ENCODE measurements at places on chromosomes 3 and 15.

GRCh38 chr15:80957556-80957955, 32.1 kb downstream of the MESD start:
- DNase-seq: no peak

DNA sequence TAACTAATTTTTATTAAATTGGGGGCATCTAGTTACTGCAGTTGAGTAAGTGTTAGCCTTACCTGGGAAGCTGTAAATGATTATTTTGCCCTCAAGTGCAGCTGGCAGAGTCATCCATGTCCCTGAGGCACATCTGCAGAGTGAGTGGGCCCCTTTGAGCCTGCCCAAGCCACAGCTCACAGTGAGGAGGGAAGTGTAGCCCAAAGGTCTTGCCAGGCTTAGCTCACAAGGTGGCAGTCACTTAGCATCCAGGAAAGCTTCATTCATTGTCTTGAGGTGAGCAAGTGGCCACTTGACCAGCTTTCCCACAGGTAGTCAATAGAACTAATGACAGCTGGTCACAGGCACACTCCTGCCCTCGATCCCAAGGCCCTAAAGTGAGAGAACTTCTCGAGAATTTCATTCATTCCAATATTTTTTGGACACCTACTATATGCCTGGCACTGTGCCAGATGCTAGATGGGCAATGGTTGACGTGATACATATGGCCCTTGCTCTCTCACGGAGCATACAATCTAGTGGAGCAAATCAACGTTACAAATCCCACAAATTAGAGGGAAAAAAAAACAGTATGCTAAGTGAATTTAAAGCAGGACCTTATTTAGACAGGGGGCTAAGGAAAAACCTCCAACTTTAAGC, 163.3 kb upstream of the IL12A start:
- no peak for DNase-seq

DNA sequence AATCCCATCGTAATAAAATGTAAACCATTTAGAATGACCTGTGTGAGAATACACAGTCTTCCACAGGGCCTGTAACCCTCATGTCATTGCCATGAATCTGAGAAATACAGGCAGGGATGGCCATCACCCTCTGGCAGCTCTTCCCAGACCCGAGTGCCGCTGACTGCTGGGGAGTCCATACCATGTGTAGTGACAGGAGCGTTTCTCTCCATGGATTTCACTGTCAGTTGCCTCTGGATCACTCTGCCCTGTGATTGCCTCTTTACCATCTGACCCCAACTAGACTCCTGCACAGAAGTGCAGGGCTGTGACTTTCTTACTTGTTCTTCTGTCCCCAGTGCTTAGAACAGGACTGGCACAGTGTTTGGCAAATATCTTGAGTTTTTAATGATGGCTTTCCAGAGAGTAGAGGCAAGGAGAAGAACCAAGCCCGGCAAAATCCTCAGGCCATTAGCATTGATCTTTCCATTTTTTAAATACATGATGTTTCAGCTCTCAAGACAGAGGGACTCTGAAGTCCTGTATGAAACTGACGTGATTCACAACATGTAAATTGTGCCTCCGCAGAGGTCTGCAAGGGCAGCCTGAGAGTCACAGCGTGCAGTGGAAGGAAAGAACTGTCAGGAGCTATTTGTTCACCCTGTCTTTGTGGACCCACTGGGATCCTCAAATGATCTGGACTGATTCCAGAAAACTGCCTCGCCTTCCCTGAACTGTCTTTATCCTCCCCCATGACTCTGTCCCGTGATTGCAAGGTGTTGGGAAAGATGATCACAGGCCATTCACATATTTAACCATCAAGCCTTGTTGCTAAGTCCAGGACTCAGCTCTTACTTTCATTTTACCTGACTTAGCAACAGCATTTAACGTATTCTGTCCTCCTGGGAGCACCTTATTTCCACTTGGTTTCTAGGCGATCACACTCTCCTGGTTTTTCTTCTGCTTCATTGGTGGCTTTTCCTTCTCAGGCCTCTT, 354.9 kb downstream of the EPHB1 start:
- DNase-seq: no peak

- DNase-seq: no peak
These were observed 293.8 kb downstream of the MEX3B start for GRCh38 chr15:81751816-81752545.

GRCh38 chr3:139020868-139021234, at the start of gene PRR23B:
TSS of gene PRR23B (minus strand) at chr3:139020926. CDS start at chr3:139020661, 265 bp downstream.
- DNase-seq: no peak

DNA sequence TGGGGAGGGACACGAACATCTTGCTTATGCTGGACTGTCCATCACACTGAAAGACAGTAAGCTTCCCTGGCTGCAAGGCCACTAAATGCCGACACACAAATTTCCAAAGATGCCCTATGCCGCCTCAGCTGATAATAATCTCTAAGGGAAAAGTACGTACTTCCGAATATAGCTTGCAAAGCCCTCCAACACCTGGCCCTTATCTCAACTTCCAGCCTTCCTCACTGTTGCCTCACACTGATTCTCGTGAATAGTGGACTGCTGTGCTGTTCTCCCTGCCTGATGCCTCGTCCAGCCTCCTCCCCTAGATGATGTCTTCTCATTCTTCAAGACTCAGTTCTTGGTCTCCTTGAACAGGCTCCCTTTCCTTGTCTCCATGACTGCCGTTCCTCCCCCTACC, 72.3 kb downstream of the CD47 start:
- DNase-seq: no peak

DNA sequence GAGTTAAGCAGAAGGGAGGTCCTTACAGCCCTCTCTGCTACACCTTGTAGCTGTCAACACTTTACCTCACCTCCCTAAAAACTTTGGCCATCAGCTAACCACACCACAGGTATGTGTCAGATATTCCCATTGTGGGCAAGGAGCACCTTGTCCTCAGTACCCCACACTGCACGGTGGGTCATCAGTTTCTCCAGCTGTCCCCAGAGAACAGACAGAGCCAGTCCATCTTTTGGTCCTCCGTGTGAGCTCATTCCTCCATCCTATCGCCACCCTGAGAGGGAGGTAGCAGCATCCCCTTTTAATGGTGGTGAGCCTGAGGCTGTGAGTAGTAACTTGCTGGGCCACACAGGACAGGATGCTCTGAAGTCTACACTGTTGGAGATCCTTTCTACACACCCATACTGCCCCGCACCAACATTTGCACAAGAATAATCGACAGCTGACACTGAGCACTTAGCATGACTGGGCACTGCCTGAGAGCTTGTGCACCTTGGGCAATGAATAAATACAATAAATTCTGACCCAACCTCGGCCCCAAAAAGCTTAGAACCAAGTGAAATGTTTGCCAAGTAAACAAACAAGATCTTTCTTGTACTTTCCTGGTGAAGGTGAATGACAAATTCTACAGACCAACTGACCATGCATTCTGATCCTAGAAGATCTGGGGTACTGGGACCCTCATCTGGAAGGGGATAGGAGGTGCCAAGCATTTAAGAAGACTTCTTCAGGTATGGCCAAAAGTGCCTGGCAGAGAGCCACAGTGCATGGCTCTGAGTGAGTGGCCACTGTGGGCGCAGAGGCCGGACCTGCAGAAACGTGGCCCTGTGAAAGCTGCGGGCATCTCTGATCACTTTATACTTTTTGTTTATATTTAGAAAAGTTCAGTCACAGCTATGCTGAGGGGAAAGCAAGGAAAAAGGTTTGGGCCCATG, 6.9 kb downstream of the CHCHD4 start:
- no peak for DNase-seq

DNA sequence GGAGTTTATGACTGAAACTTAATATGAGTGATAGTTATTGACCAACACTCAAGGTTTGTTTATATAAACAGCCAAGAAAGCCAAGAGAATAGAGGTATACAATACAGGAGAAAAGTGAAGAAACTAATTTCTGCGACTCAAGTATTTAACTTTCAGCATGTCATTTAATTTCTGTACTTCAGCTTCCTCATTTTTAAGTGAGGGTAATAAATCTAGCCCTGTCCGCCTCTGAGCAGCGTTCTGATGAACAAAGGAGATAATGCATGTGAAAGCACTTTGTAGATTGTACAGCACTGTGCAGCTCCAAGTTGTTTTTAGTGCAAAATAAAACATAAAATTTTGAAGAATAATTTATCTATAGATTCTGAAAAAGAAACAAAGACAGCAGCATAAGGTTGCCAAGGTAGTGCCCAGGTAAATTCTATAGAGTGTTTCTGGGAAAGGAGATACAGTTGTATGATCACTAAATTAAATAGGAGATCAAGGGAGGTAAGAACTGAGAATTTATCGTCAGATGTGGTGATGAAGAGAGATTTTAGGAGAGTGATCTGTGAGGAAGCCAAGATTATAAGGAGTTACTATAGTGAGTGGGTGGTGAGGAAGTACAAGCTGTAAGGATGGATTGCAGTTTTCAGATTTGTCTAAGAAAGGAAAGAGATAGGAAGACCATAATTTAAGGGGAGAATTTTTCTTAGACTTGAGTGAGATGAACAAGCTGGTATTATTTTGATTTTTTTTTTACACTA, 71.3 kb downstream of the RASA2 start:
- no peak for DNase-seq

- DNase-seq: no peak
These were observed 60.7 kb downstream of the GSK3B start for GRCh38 chr3:120033596-120033995.

- DNase-seq: no peak
These were observed 156.2 kb upstream of the UMPS start for GRCh38 chr3:124574012-124574411.

- peak; percentile 78 for DNase-seq
These were observed 19.2 kb upstream of the CORO2B start for GRCh38 chr15:68559345-68560310.

GRCh38 chr3:128197855-128198254, 44.6 kb downstream of the EEFSEC start:
- no peak for DNase-seq

DNA sequence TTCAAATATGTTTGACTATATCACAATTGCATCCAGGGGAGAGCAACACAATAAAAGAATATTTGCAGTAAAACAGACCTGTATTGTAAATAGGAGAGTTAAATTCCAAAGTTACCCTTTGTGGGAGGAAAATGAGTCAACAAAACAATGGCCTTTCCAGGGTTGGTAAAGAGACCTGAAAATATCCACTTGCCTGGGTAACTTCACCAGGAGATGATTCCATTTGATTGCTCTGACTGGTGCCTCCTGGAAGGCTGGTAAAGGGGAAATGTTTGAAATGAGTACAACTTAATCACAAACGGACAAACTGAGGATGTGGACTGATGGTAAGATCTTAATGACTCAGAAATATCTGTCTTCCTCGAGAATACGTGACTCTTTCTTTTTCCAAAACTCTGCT, 43.6 kb upstream of the SRGAP3 start:
- no peak for DNase-seq

DNA sequence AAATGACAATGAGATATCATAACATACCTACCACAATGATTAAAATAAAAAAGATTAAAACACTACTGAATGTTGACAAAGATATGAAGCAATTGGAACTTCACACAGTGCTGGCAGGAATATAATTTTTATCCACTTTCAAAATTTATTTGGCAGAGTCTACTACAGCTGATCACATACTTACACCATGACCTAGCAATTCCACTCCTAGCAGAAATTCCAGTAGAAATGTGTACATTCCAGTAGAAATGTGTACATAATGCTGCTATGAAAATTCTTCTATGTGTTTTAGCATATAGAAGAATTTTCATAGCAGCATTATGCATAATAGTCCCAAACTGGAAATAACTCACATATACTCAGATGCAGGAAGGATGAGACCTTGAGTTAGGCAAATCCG, 43.5 kb downstream of the IFT57 start:
- DNase-seq: peak; percentile 78

DNA sequence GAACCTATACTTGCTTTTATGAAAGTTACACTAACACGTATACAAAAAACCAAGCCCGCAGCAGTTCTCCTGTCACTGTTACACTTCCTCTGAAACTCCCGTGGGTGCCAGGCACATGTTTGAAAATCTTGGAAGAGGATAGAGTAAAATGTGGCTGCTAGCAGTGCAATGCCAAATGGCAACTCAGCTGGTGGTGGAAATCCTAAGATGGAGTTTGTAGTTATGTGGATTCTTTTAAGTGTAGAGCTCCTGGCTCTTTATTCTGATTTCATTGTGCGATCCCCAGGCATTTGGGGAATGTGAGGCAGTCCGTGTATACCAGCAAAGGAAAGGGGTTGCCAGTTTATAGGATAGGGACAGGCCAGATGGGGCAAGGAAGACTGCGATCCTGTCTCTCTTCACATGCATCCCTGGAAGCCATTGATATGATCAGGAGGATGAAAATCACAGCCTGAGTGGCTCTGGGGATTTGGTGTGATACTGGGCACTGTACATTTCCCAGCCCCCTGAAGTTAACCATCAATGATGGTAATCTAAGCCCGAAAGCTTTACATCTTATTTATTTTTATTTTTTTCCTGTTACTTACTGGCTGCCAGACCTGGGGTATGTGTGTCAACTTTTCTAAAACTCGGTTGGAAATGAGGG, 1.1 kb downstream of the STAC start:
- no peak for DNase-seq

GRCh38 chr3:111721747-111722146, 126.6 kb upstream of the ZBED2 start:
- DNase-seq: no peak

DNA sequence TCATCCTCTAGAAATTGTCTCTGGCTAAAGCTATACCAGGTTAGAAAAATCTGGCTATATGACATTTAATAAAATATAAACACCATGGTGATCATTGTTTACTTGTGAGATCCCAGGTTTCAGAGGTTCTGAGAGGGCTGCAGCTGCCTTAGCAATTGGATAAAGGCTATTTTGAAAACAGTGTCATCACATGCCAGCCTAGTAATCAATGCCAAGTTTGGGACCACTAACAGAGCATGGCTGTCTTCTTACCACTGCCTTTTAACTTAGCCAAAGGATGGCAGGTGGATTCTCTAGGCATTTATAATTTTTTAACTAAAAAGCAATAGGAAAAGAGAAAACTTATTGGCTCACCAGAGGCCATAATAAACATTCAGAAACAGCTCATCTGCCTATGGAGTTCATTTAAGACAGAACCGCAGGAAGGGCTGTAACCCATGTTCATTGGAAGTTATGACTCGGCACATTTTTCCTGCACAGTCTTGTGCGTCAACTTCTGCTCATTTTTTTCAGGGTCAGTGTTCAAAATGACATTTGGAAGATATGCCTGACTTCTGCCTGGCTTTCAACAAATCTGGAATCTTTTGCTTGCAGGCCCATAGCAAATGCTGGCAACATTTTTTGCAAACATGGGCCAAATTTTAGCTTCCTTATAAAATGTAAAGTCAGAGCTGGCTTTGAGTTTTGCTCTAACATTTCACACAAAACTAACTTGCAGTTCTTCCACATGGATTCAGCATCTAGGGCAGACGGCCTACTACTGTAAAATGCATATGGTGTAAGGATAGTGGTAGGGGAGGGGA, 476.0 kb upstream of the TBL1XR1 start:
- DNase-seq: peak; percentile 90

Data from fibroblast of skin of abdomen (primary cell).